ACHN (cell line): ENCODE measurements at places on chromosomes 4 and X.

DNA sequence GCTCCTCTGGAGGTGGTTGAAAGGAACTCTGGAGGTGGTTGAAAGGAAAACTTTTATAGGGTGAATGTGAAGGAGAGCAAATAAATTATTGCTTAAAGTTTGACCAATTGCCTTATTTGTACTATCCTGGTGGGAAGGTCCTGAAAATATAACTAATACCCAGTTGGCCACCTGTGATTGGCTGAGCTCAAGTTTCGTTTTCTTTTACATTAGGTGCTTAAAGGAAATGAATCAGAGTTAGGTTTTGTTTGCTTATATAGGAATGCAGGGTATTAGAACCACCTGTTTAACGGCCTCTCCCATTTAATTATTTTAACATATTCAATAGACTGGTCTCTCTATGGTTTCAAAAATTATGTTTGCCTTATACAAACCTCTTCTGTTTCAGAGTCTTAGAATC is 497.6 kb downstream of the PRR32 start:
- no peak for DNase-seq

GRCh38 chr4:84263415-84263814 is 235.7 kb downstream of the NKX6-1 start:
- no peak for DNase-seq

GRCh38 chr4:13704761-13705160 is 77.2 kb upstream of the BOD1L1 start:
- no peak for DNase-seq

GRCh38 chr4:15551740-15552446 is 82.2 kb downstream of the CC2D2A start:
- DNase-seq, result peak; percentile 53

DNA sequence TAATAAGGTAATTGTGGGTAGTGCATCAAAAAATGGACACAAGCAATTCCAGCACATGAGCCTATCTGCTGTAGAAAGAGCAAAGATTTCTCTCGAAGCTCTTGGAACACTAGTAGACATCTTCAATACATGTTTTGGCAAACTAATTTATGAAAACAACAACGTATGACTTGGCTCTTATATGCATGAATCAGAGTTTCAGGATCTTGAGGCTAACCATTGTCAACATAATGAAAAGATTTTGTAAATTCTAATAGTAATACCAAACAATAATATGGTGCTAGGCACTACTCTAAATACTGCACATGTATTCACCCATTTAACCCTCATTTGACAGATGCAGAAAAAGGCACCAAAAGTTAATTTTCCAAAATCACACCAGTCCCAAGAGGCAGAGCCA is 25.1 kb upstream of the ANKRD50 start:
- DNase-seq, result no peak

DNA sequence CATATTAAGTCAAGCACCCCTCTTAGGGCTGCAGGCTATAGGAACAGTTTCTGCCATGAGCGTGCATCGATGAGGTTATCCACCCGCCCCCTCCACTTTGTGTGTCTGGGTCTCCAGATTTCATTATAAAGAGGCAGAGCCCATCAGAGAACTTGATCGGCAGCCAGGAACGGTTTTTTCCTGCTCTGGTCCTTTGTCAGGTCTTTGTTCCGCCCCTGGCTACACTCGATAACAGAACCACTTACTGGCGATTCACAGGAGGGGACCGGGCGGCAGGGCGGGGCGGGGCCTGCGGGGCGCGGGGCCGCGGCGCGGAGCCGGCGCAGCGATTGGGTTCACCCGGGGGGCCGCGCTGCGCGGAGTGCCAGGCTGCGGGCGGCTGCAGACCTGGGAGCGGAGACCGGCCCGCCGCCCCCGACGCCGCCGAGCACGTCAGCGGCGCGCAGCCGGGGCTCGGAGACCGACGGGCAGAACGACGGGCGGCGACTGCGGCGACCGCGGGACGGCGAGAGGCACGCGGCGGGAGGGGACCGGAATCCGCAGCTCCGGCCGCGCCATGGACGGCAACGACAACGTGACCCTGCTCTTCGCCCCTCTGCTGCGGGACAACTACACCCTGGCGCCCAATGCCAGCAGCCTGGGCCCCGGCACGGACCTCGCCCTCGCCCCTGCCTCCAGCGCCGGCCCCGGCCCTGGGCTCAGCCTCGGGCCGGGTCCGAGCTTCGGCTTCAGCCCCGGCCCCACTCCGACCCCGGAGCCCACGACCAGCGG is at the start of gene SLC10A4:
Gene SLC10A4 (plus strand): TSS at position 338 of the 771 bp plus-strand sequence. CDS start 219 bp downstream, at position 557.
- DNase-seq, result no peak

DNA sequence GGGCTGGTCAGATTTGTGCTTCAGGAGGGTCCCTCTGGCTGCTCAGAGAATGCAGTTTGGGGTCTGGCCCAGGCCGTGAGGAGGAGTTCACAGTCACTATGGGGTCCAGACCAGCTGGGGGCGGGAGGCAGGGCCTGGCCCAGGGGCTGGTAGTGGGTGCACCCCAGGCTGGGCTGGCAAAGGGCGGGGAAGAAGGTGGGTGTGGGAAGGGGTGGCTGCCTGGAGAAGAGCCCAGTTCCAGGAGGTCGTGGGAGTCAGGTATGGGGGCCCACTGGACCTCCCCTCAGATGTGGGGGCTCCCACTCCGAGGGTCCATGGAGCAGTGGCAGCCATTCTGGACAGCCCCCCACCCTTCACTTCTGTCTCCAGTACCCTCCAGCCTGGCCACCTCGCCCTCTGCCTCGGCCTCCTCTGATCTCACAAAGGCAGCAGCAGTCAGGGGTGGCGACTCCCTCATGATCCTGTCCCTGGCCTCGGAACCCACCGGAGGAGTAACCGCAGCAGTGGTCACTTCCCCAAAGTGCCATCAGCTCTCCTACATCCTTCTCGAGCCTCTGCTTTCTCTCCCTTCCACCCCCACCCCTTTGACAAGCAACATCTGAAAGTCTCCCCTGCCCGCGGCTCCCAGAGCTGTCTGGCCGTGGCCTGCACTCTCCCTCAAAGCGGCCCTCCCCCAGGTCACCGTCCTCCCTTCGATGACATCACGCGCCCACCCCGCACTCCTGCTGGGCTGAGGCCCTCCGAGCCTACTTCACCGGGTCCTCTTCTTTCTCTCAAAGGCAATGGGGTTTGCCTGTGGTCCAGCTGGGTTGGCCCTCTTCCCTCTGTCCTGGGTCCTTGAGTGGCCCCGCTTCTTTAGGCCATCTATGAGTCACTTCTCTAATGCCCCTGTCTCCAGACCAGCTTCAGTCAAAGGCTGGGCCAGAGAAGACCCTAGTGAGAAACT is 1.7 kb upstream of the SLC6A8 start:
- DNase-seq, result no peak

GRCh38 chrX:113726009-113726408 is 857.9 kb upstream of the HTR2C start:
- no peak for DNase-seq

- no peak for DNase-seq
Observed at GRCh38 chrX:87403551-87403950, 114.1 kb upstream of the KLHL4 start.

DNA sequence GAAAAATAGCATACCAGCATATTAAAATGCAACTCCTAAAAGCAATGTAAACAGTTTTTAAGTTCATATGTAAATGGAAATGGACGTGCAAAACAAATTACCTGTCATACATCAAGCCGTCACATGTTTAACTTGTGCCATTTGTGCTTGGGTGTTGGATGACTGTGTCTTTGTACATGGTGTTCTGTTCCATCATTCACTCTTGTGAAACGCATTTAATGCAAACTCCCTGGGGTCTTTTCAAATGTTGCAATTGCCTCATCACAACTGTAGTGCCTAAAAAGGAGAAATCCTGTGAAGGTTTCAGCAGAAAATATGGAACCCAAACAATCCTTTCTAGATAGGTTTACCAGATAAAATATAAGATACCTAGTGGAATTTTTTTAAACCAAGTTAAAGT is 52.4 kb downstream of the PHOX2B start:
- no peak for DNase-seq

DNA sequence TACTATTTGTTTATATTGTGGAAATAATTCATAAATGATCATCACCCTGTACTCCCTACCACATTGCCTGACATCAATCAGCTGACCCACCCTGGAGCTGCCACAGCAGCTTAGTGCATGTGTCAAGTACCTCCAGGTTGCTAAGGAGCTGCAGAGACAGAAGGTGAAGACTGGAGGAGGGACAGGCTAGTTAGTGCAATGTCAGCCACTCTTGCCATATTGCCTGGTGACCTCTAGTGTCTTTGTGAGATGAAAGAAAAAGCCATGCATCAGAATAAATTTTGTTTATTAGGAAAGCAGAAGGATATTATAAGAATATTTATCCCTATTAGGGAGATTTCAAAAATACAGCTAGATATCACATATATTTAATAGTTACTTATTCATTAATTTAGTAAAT is 243.9 kb upstream of the FAT4 start:
- no peak for DNase-seq

DNA sequence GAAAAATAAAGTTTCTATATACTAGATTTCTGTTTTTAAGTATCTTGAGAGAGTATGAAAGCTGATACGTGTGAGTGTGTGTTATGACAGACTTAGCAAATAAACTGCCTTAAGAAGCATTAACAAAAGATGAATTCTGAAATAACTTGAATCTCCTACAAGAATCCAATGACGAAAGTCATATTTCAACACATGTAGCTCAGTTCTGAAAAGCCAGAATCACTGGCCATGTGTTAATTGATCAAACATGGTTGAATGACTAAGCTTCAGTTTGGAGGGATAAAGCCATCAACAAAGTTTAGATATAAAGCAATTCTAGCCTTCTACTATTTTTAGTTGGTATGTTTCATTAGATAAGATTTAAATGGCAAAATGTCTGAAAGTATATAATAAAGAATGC is 88.5 kb upstream of the ETNPPL start:
- no peak for DNase-seq

- peak; percentile 51 for DNase-seq
Observed at GRCh38 chr4:2817701-2818350, 24.9 kb downstream of the SH3BP2 start.

DNA sequence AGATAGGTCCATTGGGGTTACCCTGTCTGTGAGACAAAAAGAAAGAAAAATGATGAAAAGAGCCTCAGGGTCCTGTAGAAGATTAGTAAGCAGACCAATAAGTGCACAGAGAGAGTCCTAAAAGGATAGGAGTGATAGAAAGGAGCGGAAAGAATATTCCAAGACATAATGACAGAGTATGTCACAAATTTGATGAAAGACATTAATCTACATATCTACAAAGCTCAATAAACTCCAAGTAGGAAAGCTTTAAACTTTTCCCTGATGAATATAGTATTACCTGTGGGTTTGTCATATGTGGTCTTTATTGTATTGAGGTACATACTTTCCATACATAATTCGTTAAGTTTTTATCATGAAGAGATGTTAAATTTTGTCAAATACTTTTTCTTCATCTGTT is 73.7 kb downstream of the MTMR8 start:
- no peak for DNase-seq

DNA sequence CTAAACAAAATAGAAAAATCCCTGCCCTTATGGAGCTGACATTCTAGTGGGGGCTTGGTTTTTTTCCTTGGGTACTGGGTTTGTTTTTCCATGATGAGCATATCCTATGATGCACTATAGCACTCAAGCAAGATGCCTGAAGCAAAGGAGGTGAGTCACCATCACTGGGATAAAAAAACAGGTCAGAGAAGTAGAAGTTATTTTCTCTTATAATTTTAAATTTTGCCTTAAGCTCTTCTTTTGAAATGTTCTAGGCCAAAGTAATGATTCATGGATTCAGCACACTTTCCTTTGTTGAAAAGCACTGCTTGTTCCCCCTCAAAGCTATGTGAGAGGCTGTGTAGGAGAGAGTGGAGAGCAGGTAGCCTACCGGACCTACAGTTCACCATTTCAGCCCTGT is 15.2 kb upstream of the CXCL2 start:
- DNase-seq, result no peak

- no peak for DNase-seq
Observed at GRCh38 chrX:105241056-105241455, 20.6 kb upstream of the TEX13A start.

- DNase-seq, result peak; percentile 28
Observed at GRCh38 chr4:26687728-26688127, 103.8 kb downstream of the TBC1D19 start.

DNA sequence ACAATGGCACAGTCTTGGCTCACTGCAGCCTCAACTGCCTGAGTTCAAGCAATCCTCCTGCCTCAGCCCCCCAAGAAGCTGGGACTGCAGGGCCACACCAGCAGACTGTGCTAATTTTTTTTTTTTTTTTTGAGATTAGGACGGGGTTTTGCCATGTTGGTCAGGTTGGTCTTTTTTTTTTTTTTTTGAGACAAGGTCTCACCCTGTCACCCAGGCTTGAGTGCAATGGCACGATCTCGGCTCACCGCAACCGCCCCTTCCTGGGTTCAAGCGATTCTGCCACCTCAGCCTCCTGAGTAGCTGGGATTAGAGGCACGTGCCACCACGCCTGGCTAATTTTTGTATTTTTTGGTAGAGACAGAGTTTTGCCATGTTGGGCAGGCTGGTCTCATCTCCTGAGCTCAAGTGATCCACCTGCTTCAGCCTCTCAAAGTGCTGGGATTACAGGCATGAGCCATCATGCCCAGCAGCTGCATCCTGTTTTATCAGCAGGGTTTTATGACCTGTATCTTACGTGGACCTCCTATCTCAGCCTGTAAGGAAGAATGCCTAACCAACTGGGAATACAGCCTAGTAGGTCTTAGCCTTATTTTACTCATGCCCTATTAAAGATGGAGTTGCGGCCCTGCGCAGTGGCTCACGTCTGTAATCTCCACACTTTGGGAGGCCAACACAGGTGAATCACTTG is 13.2 kb upstream of the MRPL1 start:
- no peak for DNase-seq

- DNase-seq, result no peak
Observed at GRCh38 chr4:12583275-12583674, 900.9 kb downstream of the RAB28 start.

GRCh38 chrX:14039344-14039743 is 9.7 kb upstream of the GEMIN8 start:
- DNase-seq, result peak; percentile 23

GRCh38 chr4:142407596-142407995 is 438.5 kb downstream of the INPP4B start:
- no peak for DNase-seq

GRCh38 chr4:6961496-6962210 is 52.0 kb downstream of the TBC1D14 start:
- DNase-seq, result no peak

GRCh38 chr4:18020145-18020670 is 1.3 kb downstream of the LCORL start:
- peak; percentile 12 for DNase-seq

DNA sequence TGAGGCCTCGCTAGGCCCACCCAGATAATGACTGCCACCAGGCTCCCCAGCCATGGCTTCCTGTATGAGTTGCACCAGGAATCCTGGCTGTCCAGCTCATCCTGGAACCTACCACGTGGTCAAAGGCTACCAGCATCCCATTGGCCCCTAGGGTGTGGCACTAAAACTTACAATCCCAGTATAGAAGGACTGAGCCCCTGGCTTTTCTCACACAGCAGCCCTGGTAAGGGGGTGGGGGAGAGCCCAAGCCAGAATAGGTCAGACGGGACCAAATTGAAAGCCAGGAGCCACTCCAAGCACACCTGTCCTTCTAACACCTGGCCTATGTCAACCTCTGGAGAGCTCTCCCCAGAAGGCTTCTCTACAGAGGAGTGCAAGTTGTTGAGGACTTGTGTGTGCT is 269.3 kb upstream of the AGTR2 start:
- no peak for DNase-seq
